ENCODE measurements at places on chromosomes 1 and 21.

- H3K4me1 ChIP-seq = no peaks in the 10 kb centered on the region
- no peak overlapping the region for H3K4me3 ChIP-seq
- DNase-seq = no peak
- no peaks in the 10 kb centered on the region for H3K27me3 ChIP-seq
- no peak overlapping the region for H3K27ac ChIP-seq
Measured at GRCh38 chr1:92655197-92655801, 129.6 kb downstream of the EVI5 start.

GRCh38 chr1:240524356-240525069 is 87.4 kb downstream of the GREM2 start:
- no peak overlapping the region for H3K27ac ChIP-seq
- no peak for DNase-seq
- H3K4me3 ChIP-seq = no peak overlapping the region

DNA sequence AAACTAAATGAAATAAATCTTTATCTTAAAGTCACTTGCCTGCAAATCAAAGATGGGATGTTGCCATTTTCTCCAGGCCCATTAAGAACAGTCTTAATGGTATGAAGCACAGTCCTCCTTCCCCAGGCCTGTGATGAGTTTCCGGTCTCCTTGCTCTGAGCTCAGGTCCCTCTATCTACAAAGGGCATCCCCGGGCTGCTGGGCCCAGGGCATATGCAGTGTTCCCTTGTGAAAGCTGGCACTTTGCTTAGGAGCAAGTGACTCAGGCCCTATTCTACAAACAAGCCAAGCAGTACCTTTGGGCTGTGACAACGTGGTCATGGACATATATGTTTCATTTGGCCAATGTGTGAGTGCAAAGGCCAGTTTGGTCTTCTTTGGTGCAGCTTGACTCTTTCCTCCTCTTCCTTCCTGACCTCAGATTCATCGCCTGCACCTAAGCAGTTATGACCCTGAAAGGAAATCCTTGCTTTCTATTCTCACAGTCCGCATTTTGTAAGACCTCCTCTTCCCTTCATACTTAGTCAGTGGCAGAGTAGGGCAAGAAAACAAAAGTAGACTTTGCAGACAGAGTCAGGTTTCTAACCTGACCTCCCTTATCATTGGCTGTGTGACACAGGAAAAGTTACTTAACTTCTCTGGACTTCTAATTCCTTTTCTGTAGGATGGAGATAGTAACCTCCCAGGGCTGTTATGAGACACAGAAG is 109.5 kb downstream of the ERG start:
- no peak overlapping the region for H3K27ac ChIP-seq
- H3K27me3 ChIP-seq = peaks cover 16% of the 10 kb centered on the region
- no peak for DNase-seq

DNA sequence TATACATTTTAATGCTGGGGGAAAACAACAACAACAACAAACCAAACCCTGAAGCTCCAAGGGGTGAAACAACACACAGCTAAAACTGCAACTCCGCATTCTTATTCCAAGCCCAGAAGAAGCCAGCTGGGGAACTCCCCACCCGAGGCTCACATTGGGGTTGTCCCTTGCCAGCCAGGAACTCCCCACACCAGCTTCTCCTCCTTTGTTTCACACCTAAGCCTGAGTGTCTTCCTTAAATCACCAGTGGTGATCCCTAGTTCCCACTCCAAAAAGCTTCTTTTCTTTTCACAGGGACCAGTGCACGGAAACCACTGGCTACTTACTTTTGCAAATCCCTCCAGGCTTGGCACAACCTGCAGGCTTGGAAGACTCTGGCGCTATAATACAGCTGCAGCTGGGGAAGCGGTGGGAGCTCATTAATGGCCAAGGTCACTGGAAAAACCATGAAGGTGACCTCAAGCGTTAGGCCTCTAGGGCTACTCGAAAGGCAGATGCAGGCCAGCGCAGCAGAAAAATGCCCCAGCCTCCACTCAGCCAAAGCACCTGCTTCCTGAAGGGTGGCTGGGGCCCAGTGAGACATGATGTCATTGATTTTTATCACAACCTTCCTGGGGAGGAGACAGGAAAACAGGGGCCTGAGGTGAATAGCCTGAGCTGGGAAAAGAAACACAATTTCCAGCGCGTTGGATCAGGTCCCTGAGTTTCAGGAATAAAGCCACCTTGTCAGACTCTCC is 40.1 kb downstream of the TLR5 start:
- H3K4me1 ChIP-seq = no peaks in the 10 kb centered on the region
- peak; percentile 54 for DNase-seq
- no peak overlapping the region for H3K27ac ChIP-seq
- H3K4me3 ChIP-seq = no peak overlapping the region
- H3K36me3 ChIP-seq = no peaks in the 10 kb centered on the region

DNA sequence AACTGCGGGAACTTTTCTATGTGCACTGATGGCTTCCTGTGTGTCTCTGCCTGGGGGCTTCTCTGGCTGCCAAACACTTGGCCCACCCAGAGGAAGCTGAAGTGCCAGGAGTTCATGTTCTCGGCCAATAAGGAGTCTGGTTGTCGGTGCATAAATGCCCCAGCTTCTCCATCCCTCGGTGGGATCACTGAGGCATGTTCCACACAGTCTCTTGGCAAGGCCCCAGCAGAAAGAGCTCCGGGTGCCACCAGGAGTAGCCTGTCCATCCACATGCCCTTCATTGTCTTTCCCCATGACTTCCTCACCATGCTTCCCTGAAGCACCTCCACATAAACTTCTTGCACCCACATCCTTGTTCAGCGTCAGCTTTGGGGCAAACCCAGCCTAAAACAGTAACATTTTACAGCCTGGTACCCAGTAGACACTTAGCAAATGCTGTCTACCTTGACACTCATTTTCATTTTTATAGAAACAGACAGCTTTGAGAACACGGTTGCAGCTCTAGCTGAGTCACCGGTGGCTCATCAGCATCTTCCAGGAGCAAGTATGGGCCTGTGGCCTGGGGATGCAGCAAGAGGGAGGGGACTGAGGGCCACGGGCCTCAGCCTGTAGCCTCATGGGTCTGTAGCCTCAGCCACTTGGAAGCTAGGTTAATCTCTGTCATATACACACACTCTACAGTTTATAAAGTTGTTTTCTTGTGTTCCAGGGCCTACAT is 14.8 kb upstream of the CDCP2 start:
- H3K4me1 ChIP-seq = no peaks in the 10 kb centered on the region
- no peaks in the 10 kb centered on the region for H3K36me3 ChIP-seq
- H3K4me3 ChIP-seq = no peak overlapping the region
- DNase-seq = no peak
- no peaks in the 10 kb centered on the region for H3K27me3 ChIP-seq
- H3K27ac ChIP-seq = no peak overlapping the region

DNA sequence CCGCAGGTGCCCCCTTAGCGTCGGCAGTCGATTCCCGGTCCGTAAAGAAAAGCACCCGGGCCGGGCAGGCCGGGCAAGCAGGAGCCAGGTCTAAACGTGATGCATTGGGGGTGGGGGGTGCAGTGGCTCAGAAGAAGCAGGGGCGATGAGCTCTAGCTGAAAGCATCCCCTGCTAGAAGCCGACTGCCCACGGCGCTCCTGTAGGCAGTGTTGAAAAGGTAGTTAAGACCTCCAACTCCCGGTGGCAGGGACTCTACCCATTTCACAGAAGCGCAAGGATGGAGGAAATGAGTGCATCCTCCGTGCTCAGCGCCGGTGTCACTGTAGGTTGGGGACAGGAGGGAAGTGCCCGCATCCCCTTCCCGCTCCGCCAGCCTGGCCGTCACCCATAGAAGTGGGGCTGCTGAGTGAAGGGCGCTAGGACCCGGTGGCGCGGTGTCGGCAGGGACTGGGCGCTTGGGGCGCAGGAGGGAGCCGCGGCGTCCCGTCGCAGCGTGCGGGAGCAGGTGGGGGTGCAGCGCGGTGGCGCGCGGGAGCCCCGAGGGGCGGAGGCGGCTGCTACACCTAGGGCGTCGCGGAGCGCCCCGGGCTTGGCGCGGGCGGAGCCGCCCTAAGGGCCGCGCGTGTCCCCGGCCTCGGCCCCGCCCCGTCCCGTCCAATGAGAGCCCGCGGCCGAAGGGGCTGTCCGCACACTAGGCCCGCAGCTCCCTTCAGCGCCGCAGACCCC is at the start of gene WNT2B:
Gene WNT2B, plus strand, starts transcription at position 688 of the 727 bp plus-strand sequence. CDS start 298 bp downstream, outside the sequence.
- peak within 1 kb of the TSS; percentile 71 for H3K4me3 ChIP-seq
- H3K4me1 ChIP-seq = 0 out of 2 replicates have a peak, but pooled peaks cover 10% of the 10 kb centered on the region
- H3K27me3 ChIP-seq = peaks cover 11% of the 10 kb centered on the region
- H3K36me3 ChIP-seq = no peaks in the 10 kb centered on the region
- peak; percentile 26 for DNase-seq

DNA sequence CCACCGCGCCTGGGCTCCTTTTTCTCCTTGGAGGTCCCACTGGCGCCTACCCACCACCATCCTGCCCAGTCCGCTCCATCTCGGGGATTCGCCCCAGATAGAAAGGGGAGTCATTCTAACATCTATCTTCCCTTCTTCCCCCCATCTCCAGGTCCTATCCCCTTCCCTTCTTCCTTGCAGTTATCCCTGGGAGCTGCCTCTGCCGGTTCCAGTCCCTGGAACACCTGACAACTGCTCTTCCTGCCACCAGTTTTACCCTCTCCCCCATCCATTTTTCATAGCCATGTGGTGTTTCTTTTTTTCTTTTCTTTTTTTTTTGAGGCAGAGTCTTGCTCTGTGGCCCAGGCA is 12.0 kb upstream of the COL16A1 start:
- H3K27ac ChIP-seq = no peak overlapping the region
- peaks cover 13% of the 10 kb centered on the region for H3K27me3 ChIP-seq
- peaks cover 45% of the 10 kb centered on the region for H3K4me1 ChIP-seq

DNA sequence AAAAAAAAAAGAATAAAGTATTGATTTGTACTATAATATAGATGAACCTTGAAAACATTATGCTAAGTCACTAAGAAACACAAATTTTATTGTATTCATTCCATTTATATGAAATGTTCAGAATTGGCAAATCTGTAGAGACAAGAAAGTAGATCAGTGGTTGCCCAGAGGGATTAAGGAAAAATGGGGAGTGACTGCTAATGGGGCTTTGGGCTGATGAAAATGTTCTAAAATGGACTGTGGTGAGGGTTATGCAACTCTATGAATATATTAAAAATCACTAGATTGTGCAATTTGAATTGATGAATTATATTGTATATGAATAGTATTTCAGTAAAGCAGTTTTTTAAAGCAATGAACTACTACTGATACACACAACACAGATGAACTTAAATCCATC is 10.0 kb downstream of the GDAP2 start:
- no peaks in the 10 kb centered on the region for H3K27me3 ChIP-seq
- no peaks in the 10 kb centered on the region for H3K4me1 ChIP-seq
- DNase-seq = no peak
- H3K36me3 ChIP-seq = peaks cover 50% of the 10 kb centered on the region

DNA sequence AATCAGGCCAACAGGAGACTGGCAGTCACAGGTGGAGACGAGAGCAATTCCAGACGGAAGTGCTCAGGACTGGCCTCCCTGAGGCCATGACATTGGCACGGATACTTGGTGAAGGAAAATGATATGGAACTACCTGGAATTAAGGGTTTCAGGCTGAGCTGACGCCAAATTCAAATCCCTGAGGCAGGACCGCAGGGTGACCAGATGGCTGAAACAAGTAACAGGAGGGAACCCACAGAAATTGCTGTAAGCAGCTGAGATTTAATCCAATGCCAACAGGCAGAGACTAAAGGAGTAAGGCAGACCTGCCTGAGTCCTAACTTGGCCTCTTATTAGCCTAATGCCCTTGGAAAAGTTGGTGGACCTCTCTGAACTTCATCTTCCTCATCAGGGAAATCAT is 76.2 kb downstream of the ERG start:
- H3K4me3 ChIP-seq = no peak overlapping the region
- no peak overlapping the region for H3K27ac ChIP-seq
- no peaks in the 10 kb centered on the region for H3K4me1 ChIP-seq
- DNase-seq = no peak
- H3K36me3 ChIP-seq = no peaks in the 10 kb centered on the region

- H3K27me3 ChIP-seq = no peaks in the 10 kb centered on the region
- no peak overlapping the region for H3K4me3 ChIP-seq
- H3K36me3 ChIP-seq = no peaks in the 10 kb centered on the region
Measured at GRCh38 chr1:77290576-77290975, 8.8 kb downstream of the AK5 start.

DNA sequence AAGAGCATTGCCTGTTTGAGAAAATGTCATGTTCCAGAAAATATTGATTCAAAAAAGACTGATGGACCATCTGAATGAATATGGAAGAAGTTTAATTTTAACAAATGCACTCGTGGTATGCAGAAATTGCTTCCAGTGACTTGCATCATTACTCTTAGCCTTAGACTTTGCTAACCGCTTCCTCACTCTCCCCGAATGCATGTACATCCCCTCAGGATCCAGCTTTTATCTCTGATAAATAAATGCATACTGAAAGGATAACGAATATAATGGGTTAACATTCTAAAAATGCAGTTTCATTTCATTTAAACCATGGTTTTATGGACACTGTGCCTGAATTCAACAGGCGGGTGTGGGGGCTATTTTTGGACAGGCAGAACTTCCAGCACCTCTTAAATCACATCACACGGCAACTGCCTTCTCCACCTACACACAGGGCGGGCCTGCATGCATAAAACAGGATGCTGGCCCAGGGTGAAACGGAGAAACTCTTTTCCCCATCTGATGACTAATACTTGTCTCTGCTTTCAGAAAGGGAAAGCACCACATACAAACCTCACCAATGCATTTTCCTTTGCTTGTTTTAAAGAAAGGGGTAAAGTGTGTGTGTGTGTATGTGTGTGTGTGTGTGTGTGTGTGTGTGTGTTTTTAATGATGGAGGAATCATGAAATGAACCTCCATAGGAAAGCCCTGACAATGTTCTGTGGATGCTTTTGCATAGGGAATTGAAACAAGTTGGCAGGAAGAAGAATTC is 48.7 kb downstream of the SPAG17 start:
- no peak for DNase-seq
- no peak overlapping the region for H3K27ac ChIP-seq
- H3K36me3 ChIP-seq = no peaks in the 10 kb centered on the region
- H3K27me3 ChIP-seq = no peaks in the 10 kb centered on the region
- H3K4me1 ChIP-seq = no peaks in the 10 kb centered on the region

- no peaks in the 10 kb centered on the region for H3K27me3 ChIP-seq
- no peak overlapping the region for H3K27ac ChIP-seq
- H3K36me3 ChIP-seq = no peaks in the 10 kb centered on the region
- no peak overlapping the region for H3K4me3 ChIP-seq
Measured at GRCh38 chr1:8987881-8988617, 38.2 kb downstream of the SLC2A7 start.

DNA sequence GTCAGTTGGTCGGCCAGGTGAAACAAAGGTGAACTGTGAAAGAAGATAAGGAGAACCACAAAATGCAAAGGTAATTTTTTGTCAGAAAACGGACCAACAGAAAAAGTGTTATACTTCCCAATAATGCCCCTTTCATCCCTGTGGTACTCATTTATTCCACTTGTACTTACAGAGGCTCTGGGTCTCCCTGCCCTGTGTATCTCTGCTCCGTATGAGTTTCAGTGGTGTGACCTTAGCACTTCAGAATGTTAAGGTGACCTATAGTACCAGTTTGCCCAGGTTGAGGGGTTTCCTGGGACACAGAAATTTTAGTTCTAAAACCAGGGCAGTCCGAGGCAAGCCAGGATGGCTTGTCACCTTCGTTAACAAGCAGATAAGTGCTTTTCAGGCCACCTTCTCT is 254.8 kb downstream of the OLFM3 start:
- H3K27me3 ChIP-seq = no peaks in the 10 kb centered on the region
- H3K36me3 ChIP-seq = no peaks in the 10 kb centered on the region
- no peak for DNase-seq
- no peak overlapping the region for H3K27ac ChIP-seq
- H3K4me3 ChIP-seq = no peak overlapping the region
- H3K4me1 ChIP-seq = peaks cover 26% of the 10 kb centered on the region

- H3K27ac ChIP-seq = no peak overlapping the region
- H3K36me3 ChIP-seq = no peaks in the 10 kb centered on the region
- H3K4me1 ChIP-seq = no peaks in the 10 kb centered on the region
- H3K4me3 ChIP-seq = no peak overlapping the region
Measured at GRCh38 chr1:2115702-2116341, 65.6 kb downstream of the PRKCZ start.
